Stimulated activated CD4-positive, alpha-beta T cell treated with anti-CD3 and anti-CD28 coated beads, Interleukin-1b, Interleukin-23, amount 100 ng/mL, for 4 hours (primary cell): ENCODE measurements at places on chromosomes 12 and 14.

DNA sequence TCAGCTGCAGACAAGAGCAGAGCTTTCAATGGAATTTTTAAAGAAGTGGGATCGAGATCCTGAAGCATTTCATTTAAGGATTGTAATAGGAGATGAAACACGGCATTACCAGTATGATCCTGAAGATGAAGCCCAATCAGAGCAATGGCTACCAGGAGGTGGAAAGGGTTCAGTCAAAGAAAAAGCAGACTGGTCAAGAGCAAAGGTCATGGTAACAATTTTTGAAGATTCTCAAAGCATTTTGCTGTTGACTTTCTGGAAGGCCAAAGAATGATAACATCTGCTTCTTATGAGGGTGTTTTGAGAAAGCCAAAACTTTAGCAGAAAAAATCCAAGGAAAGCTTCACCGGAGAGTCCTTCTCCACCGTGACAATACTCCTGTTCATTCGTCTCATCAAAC lies 204.3 kb upstream of the EEA1 start:
- no peak for DNase-seq

DNA sequence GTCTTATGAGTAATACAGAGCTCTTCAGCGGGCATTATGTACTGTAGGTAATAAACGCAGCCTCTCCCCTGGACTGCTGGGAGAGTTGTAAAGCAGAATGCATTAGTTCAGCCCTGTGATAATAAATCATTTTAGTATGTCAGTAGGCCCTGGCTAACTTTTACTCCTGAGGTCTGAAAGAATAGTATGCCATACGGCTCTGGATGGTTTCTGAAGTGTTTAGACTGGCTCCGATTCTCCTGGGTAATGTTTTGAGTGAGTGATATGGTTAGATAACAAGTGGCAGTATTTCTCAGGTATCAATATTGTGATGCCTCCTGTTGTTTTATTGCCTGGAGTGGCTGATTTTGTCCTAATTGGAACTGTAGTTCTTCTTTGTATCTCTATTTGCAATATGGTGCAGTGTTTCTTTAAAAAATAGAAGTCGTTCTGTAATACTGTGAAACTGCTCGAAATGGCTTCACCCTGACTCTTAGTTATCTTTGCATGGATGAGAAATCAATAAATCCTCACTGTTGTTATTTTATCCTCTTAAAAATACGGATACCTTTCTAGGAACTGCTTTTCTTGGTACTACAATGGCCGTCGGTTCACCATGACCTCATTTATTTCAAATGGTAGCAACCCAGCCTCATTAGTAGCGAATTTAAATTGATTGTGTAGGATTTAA lies 100.2 kb downstream of the PDZRN4 start:
- DNase-seq, result no peak

DNA sequence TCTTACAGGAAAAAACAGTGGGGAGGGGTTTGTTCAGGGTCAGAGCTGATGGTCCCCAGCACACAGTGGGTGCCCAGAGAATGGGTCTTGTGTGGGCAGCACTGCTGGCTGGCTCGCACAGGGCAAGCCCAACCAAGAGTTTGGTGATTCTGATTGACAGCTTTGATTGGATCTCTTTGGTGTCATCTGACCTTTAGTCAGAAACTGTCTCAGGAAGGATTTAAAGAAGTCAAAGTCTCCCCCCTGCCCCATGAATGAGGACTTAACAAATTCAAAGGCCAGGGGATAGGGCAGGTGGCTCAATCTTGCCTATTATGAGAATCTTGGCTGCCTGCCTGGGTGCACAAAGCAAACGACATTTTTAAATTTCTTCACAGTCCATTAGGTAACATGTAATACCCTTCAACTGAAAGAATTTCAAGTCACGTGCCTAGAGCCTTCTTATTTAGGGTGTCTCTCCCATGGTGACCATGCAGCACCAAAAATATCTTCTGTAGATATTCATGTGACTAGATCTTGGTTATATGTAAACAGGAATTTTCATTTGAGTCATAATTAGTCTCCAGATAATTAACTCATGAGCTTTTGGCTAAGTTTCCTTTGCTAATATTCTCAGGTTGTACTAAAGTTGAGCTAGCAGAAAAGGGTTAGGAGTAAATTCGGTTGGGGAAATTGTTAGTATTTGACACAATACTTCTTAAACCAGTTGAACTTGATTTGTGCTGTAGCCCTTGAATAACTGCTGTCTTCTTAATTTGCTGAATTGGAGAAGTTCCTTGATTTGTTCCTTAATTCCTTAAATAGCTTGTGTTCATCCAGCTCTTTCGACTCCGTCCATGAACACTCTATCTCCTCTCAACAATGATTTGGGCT lies 54.5 kb upstream of the HECTD1 start:
- no peak for DNase-seq

GRCh38 chr12:50980545-50980944 lies 28.2 kb downstream of the HIGD1C start:
- DNase-seq, result no peak

- DNase-seq, result no peak
Measured at GRCh38 chr12:91897025-91897515, 248.6 kb downstream of the BTG1 start.

GRCh38 chr12:131321988-131322387 lies 368.3 kb downstream of the ADGRD1 start:
- DNase-seq, result no peak

DNA sequence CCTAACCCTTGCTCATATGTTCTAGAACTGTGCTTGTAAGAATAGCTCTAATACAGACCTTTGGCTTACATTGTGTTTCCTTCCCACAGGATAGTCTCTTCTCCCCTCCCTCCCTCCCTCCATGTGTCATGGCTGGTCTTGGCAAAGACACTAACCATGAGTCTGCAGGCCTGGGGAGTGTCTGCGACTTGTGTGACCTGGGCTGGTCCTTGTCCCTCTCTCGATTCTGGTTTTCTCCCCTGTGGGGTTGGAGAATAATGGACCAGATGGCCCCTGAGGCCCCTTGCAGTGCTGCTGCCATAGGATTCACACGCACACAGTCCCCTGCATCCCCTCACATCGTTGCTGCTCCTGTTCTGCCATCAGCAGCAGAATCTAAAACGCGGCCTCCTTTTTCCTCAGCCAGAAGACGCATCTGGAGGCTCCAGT lies 30.3 kb downstream of the DEGS2 start:
- no peak for DNase-seq

DNA sequence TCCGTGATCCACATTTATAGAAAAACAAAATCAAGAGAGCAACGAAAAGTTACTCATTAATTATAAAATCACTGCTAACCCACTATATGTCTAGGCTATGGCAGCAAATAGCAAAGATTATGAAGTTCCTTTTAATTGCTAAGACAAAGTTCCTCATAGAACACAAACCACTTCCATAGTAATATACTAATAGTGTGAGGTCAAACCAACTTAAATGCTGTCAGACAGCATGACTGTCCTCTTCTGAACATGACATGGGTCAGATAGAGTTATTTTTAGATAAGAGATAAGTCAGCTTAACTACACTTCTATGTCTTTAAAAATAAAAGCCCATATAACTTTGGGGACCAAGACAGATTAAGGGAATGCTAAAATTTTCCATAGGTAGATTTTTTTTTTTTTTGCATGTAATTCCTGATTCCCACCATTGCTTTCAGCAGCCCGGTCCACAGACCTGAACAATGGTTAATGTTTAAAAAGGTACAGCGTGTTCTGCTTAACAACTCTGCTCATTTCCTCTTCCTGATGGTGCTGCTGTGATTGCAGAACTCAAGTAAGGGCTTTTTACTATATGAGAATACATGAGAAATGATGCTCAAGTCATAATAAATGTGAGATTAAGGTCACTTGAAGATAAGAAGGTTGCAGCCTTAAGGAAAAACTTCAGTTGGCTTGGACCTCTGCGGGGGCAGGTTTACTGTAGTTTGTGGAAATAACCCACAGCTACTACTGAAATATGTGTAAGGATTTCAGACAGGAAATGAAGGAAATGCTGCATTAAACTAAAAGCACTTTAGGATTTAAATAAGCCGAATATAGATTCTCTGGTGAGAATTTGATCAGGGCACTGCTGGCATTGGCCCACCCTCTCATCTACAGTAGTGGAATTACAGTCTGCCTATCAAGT lies 37.7 kb upstream of the DUSP6 start:
- DNase-seq, result no peak

DNA sequence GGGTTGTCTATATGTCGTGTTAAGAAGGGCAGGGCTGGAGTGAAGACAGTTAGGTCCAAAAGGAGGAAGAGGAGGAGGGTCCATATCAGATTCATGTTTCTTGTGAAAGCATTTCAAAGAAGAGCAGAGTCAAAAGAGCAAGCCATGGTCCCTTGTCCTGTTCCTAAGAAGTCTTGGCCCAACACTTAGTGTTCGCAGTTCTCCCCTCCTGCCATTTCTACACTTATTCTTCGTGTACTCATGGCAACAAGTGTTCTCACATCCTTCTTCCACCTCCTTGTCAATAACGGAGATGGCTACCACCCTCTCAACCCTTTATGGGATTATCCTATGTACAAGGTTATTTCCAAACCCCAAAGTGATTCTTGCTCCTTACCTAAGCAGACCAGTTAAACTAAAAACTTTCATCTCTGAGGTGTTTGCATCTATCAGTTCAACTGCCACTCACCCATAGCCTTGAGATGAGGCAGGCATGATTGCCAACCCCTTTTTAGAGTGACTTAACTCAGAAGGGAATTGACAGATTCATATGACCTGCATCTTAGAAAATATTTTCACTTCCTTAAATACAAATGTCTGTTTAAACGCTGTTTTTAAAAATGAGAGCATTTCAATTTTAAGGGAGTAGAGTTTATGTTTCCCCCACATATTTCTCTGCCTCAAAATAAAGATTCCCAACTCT lies 19.8 kb upstream of the RNASE2 start:
- DNase-seq, result no peak

- DNase-seq, result no peak
Measured at GRCh38 chr12:91921555-91921954, 224.1 kb downstream of the BTG1 start.

DNA sequence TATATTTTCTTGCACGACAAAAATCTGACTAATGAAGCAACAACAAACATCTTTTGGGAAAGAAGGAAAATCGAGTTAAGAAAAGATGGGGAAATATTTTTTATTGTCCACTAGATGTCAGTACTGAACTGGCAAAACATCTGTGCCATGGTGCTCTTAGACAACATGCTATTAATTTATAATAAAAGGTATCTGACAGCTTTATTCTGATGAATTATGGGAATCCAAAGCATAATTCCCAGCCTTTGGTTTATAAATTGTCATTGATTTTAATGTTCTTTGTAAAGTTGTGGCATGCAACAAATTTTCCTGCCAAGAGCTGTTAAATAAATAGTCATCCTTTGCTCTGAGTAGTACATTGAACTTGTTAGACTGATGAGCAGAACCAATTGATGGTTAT lies 231.2 kb downstream of the ETNK1 start:
- no peak for DNase-seq

DNA sequence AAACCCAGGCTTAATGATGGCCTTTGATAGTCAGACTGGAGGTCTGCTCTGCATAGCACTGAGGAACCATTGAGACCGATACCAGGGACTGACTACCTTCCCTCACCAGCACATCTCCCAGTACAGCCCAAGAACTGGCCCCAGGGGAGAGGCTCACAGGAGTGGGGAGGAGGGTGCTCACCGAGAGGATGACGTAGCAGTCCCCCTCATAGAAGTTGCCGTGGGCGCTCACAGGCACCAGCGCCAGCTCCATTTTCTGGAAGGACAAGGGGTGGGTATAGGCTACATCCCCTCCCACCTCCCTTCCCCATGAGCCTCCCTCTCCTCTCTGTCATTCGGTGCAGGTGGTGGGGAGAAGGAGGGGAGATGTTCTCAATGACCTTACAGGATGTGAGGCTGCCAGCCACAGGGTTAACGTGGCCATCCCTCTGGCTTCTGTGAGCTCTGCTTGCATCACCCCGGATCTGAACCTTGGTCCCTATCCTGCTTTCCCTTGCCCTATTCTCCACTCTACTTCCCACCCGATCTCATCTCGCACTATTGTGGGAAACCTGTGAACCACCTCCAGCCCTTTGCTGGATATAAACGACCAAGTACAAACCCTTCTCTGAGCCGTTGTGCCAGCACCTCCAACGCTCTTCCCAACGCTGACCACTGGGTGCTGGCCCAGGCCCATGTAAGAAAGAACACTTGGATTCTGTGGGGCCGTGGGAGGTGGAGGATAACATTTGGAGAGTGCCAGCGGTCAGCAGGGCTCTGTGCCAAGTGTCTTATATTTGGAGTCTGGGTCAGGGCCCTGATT lies 4.4 kb downstream of the AVIL start:
- no peak for DNase-seq

GRCh38 chr12:6965026-6965661 lies 5.3 kb downstream of the PHB2 start:
- peak; percentile 83 for DNase-seq

DNA sequence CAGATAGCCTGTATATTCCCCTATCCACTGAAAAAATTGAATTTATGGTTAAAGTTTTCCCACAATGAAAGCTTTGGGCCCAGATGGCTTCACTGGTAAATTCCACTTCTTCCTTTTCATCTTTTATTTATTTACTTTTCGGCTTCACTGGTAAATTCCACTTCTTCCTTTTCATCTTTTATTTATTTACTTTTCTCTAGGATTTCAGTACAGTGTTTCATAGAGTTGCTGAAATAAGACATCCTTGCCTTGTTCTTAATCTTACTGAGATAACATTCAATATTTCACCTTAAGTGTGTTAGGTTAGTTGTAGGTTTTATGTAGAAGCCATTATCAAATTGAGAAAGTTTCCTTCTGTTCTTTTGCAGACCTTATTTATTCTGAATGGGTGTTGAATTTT lies 18.9 kb upstream of the KLRG1 start:
- no peak for DNase-seq

GRCh38 chr12:101793401-101793800 lies 37.4 kb downstream of the GNPTAB start:
- DNase-seq, result no peak

- DNase-seq, result no peak
Measured at GRCh38 chr14:105767315-105767714, 240.9 kb downstream of the TMEM121 start.

GRCh38 chr12:2958432-2959191 lies 585 bp upstream of the TEAD4 start:
- DNase-seq, result no peak

- DNase-seq, result no peak
Measured at GRCh38 chr14:37623426-37623951, 28.1 kb downstream of the TTC6 start.

GRCh38 chr12:53214221-53214620 lies 7.2 kb upstream of the ITGB7 start:
- no peak for DNase-seq

- DNase-seq, result no peak
Measured at GRCh38 chr12:47222520-47223030, 142.8 kb upstream of the AMIGO2 start.

- DNase-seq, result no peak
Measured at GRCh38 chr12:111469401-111469800, 63.7 kb downstream of the SH2B3 start.

- DNase-seq, result no peak
Measured at GRCh38 chr14:72603639-72604038, 290.3 kb downstream of the DPF3 start.

DNA sequence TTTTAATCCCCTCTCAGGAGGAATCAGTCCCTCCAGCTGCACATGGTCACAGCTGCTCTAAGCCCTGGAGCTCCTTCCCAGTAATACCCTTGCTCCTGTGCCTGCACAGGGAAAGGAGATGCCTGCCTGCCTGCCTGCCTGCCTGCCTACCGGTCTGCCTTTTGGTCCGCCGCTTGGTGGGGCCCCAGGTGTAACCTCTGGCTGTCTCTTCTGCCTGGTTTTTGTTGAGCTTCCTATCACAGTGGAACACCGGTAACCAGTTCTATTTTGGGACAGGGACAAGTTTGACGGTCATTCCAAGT lies 99.8 kb downstream of the DAD1 start:
- DNase-seq, result no peak
